Thoracic aorta (tissue), 2 donors: ENCODE measurements at places on chromosomes 16 and 17. TPM values are rescaled to one million over a fixed set of nuclear protein-coding genes. Genes with fewer than 3 reads are reported as not detected.

GRCh38 chr16:51268237-51268636 lies 117.2 kb upstream of the SALL1 start:
- DNase-seq: no peak

GRCh38 chr17:76307299-76307965 lies 644 bp downstream of the QRICH2 start:
- no peak for DNase-seq

- no peak for DNase-seq
These were observed 2.3 kb downstream of the MYO15B start for GRCh38 chr17:75589919-75590303.

- DNase-seq: no peak
These were observed 1044.4 kb downstream of the CDH8 start for GRCh38 chr16:60991886-60992285.

GRCh38 chr17:59046192-59046591 lies 60.5 kb downstream of the TRIM37 start:
- DNase-seq: no peak

- no peak for DNase-seq
These were observed 4.2 kb upstream of the GPRC5B start for GRCh38 chr16:19888834-19889233.

DNA sequence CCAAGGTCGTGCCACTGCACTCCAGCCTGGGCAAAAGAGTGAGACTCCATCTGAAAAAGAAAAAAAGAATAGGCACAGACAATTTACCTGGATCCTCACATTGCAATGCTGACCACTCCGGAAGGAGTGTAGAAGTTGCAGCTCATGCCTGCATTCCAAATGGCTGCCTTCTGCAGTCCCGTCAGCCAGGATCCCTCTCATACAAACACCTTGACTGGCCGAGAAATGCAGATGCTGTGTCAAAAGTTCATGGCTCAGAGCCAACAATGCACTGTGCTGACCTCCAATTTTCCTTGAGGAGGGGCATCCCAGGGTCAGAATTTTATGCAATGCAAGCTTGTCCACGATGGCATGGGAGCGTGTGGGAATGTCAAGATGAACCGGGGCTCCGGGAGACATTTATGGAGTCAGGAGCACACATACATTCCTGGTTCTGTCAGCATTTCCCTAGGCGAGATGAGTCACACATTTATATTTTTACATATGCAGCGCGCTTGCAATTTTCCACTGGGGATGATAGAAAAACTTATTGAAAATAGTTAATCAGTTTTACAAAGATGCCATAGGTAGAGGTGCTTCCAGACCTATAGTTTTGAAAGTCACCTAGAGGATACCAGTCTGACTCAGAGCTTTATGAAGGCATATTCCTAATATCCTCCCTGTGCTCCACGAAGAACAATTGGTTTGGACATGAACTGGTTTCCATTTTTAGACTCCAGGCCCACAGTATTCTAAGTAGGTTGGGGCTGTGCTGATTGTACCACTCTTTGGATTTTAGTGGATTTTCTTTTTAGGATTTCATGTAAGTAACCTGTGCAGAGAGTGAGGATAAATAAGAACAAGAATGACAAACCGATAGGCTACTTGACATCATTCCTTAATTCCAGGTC lies 614.6 kb downstream of the MAF start:
- DNase-seq: no peak

GRCh38 chr17:37568350-37569053 lies 40.7 kb downstream of the SYNRG start:
- DNase-seq: no peak

GRCh38 chr16:47947723-47948122 lies 208.1 kb downstream of the ABCC12 start:
- no peak for DNase-seq

GRCh38 chr17:36858119-36859002 lies 78.9 kb upstream of the LHX1 start:
- no peak for DNase-seq

DNA sequence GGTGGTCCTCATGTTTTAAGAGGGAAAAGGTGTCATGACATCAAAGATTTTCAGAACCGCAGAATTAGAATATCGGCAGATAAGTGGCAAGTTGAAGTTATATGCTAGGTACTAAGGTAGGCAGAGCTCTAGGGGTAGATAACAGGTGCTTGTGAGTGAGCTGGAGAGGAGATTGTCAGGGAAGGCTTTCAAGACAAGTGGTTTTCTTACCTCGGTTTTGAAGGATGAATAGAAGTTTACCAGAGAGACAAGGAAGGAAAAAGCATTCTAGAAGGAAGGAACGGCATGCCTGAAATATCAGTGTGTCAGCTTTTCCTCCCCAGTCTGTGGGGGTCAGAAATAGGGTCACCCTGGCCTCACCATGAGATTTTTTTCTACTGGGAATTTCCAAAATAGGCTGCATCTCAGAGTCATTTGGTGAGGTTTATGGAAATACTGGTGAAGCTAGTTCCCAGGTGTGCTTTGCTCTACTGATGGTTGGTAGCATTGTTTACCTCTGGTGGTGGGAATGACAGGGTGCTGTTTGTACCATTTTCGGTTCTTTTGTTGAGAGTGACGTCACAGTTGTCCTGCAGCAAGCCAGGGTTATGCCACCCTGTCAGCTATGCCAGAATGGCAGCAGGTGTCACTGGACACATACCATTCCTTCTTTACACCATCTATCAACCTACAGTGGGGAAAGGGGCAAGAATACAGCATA lies 112.5 kb downstream of the MSI2 start:
- no peak for DNase-seq

DNA sequence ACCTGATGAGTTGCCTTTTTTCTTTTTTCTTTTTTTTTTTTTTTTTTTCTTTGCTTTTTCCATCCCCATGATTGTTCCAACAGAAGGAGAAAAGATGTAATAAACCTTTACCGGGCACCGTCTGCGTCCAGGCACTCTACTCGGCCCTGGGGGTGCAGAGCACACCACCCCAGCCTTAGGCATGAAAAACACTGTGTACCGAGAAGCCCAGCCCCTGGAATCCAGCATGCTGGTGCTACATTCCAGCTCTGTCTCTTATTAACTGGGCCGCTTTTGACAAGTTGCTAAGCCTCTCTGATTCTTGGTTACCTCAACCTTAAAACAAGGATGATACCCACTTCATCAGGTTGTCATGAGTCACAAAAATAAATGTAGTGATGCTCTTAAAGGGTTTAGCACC lies 64.1 kb upstream of the HSBP1 start:
- DNase-seq: no peak

DNA sequence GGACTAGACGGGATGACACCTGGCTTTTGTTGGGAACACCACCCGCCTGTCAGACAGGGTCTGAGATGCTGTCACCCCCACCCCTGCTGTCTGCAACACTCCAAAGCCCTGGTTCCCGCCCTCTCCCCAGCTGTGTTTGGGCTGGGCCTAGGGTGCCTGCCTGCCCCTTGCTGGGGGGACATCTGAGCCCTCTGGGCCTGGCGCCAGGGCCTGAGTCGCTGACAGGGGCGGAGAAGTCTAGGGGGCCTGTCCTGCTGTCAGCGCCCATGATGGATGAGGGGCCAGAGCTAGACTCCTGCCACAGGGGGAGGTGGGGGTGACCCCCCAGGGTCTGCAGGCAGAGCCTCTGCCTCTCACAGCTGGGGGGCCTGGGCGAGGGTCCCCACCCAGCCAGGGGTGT lies 7.6 kb upstream of the PKMYT1 start:
- no peak for DNase-seq

DNA sequence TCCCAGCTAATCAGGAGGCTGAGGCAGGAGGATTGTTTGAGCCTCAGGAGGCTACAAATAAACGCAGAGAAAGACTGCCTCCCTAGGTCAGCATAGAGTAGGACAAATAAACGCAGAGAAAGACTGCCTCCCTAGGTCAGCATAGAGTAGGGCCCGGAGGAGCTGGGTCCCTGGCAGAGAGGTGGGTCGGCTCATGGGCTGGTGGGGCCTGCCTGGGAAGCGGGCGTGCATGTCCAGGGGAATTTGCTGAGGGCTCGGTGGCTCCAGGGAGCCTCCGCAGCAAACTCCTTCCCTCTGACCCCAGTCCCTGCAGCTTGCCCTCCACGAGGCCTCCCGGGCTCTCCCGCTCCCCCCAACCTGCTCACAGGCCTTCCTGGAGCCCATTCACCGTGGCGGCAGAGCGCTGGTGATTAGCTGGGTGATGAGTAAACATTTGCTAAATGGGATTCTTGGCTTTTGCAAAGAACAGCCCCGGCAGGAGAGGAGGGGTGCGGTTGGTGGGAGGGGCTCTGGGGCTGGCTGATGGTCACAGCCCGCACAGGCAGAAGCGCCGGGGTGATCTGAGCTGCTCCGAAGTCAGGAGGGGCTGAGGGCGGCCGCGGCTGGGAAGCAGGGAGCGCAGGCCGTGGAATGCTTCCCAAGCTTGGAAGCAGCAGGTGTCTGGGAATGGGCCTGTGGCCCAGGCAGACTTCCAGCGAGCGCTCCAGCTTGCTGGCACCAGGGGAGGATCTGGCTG lies 93.1 kb downstream of the RTN4RL1 start:
- no peak for DNase-seq

DNA sequence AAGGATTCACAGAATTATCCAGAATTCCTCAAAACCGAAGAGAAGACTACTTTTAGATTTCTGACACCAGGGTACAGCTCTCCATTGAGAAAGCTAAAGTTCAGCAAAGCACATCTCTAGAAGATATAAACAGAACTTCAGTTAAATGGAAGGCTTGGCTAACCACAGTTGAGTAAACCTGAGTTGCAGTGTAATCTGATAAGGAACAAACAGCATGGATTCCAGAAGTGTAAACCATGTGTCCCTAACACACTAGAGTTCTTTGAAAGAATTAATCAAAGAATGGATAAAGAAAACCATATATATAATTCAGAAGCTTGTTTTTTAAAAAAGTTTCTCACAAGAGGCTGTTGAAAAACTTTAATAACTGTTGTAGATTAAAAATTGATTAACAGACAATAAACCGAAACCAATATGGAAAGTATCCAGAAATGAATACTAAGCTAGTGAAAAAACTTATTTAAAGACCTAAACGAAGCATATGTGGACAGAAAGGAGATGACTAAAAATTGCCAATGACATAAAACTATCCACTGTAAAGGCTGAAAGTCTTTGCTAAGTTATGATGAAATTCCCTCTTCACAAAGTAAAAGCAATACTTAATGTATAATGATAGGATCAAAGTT lies 4.3 kb downstream of the RNF43 start:
- DNase-seq: no peak

DNA sequence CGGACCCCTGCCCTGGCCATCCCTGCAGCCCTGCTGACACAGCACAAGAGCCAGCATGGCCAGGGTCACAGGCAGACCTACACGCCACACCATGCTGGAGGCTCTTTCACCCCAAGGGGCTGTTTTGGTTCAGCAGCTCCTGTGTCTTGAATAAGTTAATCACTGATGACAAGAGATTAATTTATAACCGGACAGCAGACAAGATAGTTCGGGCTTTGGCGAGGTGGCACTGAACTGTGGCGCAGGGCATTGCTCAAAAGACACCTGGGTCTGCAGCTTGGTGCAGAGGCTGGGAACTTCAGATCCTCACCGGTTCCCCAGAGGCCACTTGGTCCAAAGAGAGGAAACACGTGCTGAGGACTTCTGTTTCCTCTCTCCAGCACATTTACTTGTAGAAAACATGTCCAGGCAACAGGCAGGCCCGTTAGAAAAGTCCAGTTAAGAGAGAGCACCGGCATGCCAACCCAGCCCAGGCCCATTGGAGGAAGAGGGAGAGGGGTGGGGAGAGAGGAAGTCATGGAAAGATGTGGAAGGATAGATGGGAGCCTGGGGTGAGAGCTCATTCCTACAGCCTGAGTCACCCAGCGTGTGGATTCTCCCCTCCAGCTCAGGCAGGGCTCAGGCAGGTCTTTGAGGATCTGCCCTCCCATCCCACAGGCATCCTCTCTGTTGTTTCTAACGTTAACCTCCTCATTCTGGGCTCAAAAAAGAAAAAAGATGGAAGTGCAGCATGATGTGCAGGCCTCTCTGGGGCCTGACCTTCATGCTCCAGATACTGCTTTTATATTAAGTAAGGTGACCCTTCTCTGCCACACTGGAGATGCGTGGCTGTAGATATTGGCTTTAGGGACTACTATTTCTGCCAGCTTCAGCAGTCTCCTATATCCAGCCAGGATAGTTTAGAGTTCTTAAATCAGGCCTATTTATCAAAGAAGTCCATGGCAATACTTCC lies 80.0 kb upstream of the HNF1B start:
- no peak for DNase-seq

GRCh38 chr16:87681981-87682570 lies 79.8 kb downstream of the JPH3 start:
- no peak for DNase-seq

- DNase-seq: no peak
These were observed 1.4 kb downstream of the STAT5A start for GRCh38 chr17:42289611-42290181.

- DNase-seq: no peak
These were observed 2.4 kb upstream of the RIPOR1 start for GRCh38 chr16:67526149-67526791.

DNA sequence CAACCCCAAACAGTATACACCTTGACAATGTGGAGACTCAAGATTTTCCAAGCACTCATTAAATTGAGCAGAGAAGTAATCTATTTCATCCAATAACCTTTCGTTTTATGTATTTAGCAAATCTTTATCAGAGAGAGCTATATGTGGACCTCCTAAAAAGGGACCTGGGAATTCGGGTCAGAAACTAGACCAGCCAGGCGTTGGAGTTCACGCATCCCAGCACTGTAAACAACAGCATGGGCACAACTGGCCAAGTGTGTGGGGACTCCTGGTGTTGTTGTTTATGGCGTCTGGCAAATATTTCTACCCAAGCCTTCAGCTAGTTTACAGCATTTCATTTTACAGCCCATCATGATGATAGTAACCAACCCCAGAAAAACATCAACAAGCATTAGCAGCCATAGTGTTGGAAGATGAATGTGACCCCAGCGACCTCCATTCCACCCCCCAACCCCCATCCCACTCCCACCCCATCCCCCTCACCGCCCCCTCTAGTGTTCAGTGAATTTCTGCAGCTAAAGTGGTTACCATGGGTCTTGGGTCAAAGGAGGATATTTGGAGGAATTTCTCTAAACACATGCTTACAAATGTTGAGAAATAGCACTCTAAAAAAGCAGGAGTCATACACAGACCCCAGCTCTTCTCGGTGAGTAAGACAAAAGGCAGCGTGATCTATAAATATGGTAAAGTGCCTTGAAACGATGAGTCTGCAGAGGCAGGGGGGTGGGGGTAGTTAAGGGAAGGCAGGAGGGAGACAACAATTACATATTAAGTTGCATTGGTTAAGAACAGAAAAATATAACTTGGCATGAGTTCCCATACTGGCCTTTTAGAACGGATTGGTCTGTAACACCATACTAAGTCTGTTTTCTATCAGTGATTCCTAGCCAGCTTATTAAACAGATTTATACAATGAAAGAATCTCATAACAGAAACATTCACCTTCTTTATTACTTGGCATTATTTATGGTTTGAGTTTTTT lies 91.4 kb upstream of the TBX2 start:
- no peak for DNase-seq

CRISPLD2 gene
- 116 TPM for total RNA-seq

ZP2 gene
- not detected for total RNA-seq

PRSS22 gene
- total RNA-seq: not detected

USH1G gene
- not detected for total RNA-seq

CD300LF gene
- 2.3 TPM for total RNA-seq

ABAT gene
- total RNA-seq: 9.8 TPM
